ENCODE measurements at places on chromosomes 3 and 15.

GRCh38 chr3:140597792-140598191, 80.1 kb upstream of the TRIM42 start:
- DNase-seq, result no peak

- no peak for DNase-seq
Observed at GRCh38 chr3:52682016-52682415, 3.7 kb downstream of the PBRM1 start.

DNA sequence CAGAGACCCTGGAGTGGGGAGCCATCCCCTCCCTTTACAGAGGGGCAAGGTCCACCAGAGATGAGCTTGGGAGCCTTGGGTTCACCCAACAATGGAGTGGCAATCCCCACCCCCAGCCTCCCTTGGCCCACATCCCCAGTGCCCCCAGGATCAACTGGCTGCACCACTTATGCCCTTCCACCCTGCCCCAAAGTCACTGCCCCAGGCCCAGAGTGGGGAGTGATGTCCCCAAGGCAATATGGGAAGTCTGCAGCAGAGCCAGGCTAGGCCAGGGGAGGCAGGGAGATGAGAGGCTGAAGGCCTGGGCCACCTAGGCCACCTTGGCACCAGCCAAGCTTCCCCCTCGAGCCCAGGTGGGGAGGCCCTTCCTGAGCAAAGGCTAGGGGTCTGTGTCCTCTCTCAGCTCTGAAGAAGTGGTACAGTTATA, 145.5 kb downstream of the SMAD6 start:
- no peak for DNase-seq

DNA sequence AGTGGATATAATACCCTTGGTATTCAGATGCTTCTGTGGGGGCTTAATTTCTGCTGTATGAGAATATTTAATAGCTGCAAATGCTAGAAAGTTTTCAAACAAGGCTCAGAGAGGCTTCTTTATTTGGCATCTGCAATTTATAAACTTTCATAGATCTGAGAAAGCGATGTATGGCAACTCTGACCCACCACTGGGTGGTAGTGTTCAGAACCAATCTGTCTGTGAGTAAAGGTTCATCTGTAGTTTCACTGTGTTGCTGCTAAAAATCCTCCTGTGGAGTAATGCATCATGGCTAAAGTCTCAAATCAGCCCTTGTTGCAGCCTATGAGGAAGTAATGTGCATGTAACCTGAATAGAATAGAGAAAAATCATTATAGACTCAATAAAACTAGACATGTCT, 47.4 kb downstream of the CLSTN2 start:
- no peak for DNase-seq

- DNase-seq, result no peak
Observed at GRCh38 chr15:85542895-85543331, 162.5 kb downstream of the AKAP13 start.

DNA sequence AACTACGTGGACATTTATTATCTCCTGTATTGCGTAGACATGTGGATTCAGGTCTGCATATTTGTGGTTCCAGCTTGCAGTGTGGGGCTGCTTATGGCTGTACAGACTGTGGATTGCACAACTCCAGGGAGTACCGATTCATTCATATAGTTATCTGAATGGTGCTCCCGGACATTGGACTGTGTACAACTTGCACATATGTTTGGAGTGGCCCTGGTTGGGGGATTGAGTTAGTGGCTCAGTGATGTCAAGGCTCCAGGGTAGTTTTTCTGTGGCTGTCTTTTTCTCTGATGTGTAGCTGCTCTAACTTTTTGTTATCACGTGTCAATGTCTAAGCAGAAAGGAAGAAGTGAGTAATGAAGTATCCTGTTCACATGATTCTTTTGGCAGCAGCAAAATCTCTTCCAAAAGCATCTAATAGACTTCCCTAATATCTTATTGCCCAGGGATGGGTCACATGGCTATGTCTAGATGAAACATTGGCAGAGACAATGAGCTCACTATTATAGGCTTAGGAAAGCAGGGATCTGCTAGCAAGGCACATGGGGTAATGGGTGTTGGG, 15.8 kb downstream of the ST3GAL6 start:
- DNase-seq, result peak; percentile 97

DNA sequence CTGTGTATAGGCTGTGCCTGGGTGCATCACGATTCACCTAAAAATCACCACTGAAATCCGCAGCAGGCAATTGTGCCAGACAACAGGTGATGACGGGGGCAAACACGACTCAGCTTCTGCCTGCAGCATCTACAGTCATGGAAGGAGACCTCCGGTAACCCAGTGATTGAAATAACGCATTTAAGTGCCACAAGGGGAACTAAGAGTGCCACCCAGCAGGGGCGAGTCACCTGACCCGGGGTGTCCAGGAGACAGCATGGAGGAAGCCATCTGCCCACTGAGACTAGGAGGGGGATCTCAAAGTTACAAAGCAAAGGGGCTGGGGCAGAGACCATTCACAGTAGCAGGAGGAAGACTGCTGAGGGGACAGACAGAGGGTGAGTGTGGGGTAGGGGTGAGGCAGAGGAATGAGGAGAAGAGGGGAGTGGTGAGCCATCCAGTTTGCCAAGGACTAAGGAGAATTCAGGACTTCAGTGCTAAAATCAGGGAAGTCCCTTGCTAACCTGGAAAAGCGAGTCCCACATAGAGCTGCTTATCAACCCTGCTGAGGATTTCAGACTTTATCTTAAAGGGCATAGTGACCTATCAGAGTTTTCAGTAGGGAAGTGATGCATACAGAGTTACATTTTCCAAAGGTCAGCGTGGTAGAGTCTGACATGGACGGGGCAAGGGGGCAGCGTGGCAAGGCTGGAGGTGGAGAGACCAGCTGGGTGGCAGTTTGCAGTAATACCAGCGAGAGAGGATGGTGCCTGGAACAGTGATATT, 256.7 kb upstream of the HES1 start:
- no peak for DNase-seq

DNA sequence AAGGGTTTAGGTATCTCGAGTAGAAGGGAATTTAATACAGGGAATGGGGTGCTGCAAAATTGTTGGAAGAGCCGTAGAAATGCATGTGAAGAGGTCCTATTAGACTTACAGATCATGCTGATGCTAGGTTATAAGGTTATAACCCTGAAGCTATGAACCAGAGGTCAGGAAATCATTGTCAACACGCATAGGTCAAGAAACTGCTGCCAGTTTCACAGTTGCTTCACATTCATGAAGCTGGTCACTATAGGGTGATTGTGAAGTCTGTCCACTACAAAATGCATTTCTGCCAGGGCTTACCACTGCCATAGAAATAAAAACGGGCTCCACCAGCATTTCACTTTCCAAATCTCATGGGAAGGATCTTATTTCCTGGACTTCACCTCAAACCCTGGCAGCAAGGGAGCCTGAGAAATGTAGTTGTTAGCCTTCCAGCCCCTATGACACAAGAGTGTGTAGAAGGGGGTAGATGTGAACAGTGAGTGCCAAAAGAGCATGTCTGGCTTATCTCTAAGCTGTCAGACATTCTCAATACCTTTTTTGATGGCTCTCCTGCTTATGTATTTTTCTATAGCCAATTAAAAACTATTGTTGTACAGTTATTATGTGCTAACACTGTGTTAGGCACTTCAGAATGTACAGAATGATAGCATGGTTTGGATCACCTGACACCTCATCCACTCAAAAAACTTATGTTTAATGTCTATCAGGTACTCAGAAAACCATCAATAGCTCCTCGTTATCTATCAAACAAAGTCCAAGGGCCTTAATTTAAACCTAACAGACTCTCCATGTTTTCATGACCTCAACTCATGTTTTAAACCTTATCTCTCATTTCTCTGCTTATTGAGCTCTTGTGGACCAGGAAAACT, 148.3 kb upstream of the TSC22D2 start:
- no peak for DNase-seq

- DNase-seq, result no peak
Observed at GRCh38 chr15:40543631-40544294, 21.1 kb downstream of the CCDC32 start.

GRCh38 chr3:169244119-169244864, 419.2 kb downstream of the MECOM start:
- no peak for DNase-seq

DNA sequence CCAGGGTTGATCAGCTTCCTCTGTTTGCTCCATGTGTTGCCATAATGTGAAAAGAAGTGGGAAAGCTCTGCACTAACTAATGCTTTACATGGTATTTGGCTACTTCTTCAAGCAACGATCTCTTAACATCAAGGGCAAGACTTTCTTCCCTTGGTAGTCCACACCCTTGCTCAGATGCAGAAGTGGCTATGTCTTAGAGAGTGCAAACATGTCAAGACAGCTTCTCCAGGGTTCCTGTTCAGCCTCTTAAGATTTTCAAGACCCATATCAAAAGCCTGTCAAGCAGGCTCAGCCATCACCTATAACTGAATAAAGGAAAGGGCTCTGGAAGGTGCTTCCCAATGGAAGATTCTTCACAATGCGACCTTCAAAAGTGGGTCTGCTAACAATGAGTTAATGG, 64.8 kb upstream of the CSTA start:
- no peak for DNase-seq

DNA sequence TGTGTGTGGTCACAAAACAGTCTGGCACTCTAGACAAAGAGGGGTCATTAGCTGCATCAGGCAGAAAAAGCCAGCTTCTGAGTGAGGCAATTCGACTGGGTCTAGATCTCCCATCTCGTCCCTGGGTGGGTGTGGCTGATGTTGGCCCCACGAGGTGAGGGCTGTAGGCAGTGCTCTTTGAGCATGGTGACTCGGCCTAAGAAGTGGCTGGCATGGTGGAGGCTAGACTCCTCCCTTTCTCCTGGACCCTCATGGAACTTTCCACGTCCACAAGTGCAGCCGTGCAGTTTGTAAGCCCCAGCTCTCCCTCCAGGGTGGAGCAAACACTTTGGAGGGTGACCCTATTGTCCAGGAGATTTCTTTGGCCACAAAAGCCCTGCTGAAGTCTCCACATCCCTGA, 134.1 kb downstream of the OPA1 start:
- DNase-seq, result no peak

- no peak for DNase-seq
Observed at GRCh38 chr3:189947068-189947467, 173.6 kb downstream of the P3H2 start.

DNA sequence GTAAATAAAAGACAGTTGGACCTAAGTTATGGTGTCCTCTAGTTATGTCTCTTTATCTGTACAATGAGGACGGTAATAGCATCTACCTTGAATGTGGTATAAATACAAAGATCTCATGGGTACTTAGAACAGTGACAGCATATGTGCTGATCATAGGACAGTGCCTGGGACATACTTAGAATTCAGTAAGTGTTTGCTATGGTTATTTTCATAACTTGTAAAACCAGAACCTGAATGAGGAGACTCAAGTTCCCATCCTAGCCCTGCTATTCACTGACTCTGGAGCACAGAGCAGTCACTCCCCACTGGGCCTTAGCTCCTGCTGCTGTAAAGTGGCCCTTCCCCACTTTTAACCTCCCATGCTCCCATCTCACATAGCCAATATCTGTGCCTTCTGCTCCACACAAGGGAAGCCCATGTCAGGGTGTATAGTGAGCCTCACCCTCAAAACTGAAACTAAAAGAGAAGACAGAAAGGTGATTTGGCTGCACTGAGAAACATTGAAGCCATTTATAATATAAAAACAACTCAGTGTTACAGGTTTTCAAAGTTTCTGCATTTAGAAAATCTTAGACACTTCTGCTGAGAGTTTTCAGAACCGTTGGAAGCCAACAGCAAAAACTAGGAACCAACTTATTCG, 225.4 kb upstream of the UBE2E2 start:
- no peak for DNase-seq

DNA sequence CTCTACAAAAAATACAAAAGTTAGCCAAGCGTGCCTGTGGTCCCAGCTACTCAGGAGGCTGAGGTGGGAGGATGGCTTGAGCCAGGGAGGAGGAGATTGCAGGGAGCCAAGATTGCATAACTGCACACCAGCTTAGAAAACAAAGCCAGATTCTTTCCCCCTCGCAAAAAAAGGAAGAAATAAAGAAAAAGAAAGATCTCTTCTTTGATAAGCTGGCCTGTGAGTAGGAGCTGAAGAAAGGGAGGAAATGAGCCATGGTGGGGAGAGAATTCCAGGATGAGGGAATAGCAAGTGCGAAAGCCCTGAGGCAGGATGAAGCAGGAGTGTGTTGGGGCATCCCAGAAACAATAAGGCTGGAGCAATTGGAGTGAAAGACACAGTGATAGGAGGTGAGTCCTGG, 24.5 kb upstream of the TOP2B start:
- DNase-seq, result no peak

DNA sequence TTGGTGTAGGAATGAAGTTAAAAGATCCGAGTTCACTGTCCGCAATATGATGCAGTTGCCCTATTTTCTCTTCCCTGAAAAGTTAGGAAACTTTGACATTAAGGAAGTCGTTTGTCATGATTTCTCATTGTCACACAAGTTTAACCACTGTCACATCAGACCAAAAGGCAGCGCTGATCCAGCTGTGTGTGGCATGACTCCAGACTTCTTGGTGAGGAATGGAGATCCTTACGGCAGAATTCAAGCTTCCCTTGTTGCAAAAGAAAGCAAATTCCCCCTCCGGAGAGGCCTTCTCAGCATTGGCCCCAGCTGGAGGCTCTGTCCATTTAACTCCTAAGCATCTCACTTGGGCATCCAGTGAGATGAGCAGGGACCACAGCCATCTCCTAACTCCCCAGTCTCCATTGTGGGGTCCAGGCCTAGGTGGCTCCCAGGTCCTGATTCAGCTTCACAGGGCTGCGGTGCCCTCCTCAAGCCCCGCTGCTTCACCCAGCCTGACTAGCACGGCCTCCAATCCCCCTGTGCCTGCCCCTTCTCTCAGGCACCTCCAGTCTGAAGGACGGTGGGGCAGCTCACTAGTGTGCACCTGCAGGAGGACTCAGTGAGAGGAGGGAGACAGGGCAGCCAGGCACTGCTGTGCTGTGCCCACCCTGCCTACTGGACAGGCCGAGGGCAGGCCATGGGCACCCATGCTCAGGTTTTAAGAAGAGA, 159.5 kb downstream of the CHSY1 start:
- no peak for DNase-seq

DNA sequence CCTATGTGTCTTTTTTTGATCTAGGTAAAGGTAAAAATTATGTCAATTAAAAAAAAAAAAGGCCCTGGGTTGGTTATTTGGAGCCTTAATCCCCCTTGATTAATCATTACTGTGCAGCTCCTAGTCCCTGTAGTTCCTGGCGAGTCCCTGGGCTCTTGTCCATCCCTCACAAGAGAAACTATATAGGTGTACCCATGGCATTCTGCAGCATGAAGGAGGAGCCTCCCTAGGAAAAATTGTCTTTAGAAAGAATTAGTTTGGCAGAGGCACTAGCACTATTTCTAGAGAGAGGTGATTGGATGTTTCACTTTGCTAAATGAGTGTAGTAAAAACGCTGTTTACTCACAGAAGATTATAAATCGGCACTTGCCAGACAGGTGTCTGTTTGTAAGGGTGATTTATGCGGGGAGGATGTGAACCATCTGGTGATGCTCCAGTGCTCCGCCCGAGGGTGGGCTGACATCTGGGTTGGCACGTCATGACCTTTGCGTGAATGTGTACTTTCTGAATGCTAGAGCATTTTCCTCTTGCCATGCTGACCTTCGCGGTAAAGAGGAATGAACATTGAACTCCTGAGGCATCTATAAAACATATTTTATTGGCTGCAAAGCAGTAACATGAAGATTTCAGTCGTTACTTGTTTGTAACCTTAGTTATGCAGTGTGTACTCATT, 12.6 kb downstream of the PLCL2 start:
- DNase-seq, result no peak

- DNase-seq, result peak; percentile 18
Observed at GRCh38 chr3:32018757-32019564, 37.4 kb downstream of the ZNF860 start.

GRCh38 chr3:170054204-170054603, 16.4 kb downstream of the GPR160 start:
- no peak for DNase-seq

Data from fibroblast of skin of left biceps (primary cell).